HT1080 (cell line): ENCODE measurements at places on chromosomes 5 and 9.

DNA sequence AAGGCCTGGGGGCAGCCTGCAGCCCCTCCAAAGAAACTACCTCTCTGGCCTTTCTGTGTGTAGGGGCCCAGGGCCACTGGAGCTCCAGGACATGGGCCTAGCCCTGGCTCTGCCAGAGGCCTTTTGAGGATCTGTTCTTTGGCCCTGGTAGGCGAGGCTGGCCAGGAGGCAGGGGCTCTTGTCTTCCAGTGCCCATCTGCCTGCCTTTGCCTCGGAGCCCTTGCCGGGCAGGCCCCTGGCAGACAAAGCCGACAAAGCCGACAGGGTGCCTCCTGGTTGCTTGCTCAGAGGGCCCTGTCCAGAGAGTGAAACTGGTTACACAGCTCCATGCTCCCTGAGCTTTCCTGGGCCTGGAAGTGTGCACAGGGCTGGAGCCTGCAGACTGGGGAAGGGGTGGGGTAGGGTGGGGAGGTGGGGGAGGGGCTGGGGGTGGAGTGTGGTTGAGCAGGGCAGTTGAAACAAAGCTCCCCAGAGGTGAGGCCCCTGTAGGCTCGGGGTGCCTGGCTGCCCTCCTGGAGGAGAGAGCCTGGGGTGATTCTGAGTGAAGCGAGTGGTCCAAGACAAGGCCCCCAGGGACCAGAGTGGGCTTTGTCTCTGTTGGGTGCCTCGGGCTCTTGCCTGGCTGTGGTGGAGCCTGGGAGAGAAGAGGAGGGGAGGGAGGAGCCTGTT, 29.3 kb downstream of the PTPA start:
- peak; percentile 62 for DNase-seq

- DNase-seq: peak; percentile 76
These were observed 294.1 kb downstream of the ARHGAP26 start for GRCh38 chr5:143064218-143064641.

GRCh38 chr5:56413546-56413945, 180.4 kb upstream of the ANKRD55 start:
- no peak for DNase-seq

DNA sequence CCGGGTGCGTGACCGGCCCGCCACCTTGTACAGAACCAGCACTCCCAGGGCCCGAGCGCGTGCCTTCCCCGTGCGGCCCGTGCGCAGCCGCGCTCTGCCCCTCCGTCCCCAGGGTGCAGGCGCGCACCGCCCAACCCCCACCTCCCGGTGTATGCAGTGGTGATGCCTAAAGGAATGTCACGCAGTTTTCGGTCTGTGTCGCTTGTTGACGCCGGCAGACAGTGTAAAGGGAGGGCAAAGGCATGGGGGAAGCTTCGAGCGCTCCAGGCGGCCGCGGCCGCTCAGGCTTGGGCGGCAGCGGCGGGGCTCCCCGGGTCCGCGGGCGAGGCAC, 1.3 kb downstream of the LRRC26 start:
- DNase-seq: no peak

DNA sequence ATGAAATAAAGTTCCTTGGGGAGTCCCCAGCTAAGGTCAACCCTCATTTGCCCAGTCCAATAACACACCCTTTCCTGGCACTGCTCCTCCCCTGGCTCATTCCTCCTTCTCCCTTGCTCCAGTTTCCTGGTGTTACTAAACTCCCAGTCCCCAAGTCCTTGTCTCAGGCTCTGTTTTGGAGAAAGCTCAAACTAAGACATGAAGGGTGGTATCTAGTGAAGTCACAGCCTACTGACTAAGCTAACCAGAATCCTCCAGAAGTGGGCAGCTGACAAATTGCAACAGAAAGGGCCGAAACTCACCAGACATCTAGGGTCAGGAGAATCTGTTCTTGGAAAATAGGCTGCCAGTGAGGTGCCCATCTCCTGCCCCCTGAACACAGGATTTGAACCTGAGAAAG, 118.7 kb upstream of the NEK6 start:
- no peak for DNase-seq

GRCh38 chr9:127837346-127837745, 17.1 kb downstream of the ENG start:
- no peak for DNase-seq

- peak; percentile 57 for DNase-seq
These were observed 277.7 kb upstream of the PTGER4 start for GRCh38 chr5:40402007-40402364.

- peak; percentile 59 for DNase-seq
These were observed at the start of gene SEMA5A for GRCh38 chr5:9545992-9546851. SEMA5A (minus strand) TSS chr5:9546075; CDS start chr5:9379946, 166,129 bp downstream.

DNA sequence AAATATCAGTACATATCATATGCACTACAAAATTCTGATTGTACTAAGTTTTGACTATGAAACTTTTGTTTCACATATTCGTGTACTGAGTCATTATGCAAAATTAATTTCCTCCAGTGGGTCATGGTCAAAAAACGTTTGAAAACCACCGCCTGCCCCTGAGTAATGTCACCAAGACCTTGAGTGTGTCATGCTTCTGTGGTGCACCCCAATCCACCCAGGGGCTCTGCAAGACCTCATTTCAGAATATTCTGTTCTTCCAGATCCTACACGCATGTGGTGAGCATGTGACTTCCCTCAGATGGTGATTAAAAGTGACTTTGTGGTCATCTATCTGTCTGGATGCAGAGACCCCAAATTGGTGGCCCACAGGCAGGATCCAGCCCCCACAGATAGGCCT, 31.0 kb downstream of the ABLIM3 start:
- peak; percentile 89 for DNase-seq

DNA sequence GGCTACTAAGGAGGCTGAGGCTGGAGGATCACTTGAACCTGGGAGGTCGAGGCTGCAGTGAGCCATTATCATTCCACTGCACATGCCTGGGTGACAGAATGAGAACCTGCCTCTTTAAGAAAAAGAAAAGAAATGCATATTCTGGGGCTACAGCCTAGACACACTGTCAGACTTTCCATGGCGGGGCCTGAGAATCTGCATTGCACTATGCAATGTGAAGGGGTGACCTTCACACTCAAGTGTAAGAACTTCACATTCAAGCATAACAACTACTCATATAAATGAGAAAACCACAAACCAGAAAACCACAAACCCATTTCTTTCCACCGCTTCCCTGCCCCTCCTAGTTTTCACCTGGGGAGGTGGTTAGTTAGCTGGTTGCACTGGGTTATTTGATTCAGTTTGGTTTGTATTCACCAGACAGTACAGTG, 18.0 kb upstream of the FBP2 start:
- DNase-seq: no peak

GRCh38 chr5:34970552-34970951, 41.2 kb downstream of the DNAJC21 start:
- no peak for DNase-seq

- no peak for DNase-seq
These were observed 7.0 kb upstream of the CD74 start for GRCh38 chr5:150419630-150420270.
